Left kidney (tissue), 8 donors: ENCODE measurements at places on chromosomes 5 and 9.
A peak's percentile ranks its signal among the peaks of the same experiment; 100 is the strongest.

DNA sequence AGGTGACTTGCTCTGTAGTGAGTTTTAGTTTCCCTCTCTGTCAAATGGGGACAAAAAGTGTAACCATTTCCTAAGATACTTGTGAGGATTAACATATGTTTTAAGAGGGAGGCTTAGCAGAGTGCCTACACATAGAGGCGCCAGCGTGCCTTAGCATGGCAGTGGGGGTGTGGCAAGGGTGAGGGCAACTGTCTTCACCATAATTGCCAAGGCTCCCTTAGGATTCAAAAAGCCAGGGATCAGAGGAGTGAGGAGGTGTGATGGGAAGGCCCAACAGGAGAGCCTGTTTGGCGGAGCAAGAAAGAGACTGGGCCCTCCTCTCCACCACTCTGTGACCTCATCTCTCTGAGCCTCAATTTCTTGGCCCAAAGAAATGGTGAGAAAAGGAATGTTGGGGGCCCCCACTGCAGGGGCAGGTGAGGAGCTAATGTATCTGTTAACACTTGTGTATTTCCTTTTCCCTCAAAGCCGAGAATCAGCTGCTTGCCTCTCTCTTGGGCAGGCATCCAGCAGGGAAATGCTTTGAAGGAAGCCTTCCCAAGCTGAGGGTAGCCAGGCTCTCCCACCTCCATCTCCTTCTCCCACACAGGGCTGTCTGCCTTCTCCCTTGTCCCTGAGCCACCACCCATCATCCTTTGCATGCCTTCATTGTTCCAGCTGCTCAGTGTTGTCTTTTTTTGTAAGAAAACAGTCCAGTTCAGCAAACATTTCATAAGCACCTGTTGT is 76.0 kb downstream of the DAB2IP start:
- DNase-seq, result no peak

- no peak for DNase-seq
These were observed 31.7 kb downstream of the GPR21 start for GRCh38 chr9:123065196-123065595.

DNA sequence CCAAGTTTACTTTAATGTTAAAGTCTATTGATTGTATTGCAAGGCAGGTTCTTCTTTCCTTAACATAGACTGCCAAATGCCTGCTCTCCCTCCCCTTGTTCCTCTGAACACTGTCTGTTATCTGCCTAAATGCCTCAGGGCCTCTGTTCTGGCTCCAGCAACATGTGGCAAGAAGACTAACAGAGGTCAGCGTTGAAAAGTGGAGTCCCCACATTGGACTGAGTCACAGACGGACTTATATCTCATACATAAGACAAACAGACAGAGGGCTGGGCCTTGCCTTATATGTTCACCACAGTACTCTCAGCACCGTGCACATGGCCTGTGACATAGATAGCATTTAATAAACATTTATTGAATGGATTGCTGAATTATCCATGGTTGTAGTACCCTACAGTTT is 91.4 kb downstream of the TSSK1B start:
- DNase-seq, result no peak

- no peak for DNase-seq
These were observed 22.0 kb upstream of the ANKRD34B start for GRCh38 chr5:80592105-80592504.

DNA sequence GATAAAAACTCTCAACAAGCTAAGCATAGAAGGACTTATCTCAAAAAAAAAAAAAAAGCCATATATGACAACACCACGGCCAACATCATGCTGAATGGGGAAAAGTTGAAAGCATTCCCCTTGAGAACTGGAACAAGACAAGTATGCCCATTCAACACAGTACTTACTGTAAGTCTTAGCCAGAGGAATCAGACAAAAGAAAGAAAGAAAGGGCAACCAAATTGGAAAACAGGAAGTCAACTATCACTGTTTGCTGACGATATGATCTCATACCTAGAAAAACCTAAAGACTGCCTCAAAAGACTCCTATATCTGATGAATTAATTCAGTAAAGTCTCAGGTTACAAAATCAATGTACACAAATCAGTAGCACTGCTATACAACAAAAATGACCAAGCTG is 24.6 kb upstream of the PTGER4 start:
- DNase-seq, result no peak

DNA sequence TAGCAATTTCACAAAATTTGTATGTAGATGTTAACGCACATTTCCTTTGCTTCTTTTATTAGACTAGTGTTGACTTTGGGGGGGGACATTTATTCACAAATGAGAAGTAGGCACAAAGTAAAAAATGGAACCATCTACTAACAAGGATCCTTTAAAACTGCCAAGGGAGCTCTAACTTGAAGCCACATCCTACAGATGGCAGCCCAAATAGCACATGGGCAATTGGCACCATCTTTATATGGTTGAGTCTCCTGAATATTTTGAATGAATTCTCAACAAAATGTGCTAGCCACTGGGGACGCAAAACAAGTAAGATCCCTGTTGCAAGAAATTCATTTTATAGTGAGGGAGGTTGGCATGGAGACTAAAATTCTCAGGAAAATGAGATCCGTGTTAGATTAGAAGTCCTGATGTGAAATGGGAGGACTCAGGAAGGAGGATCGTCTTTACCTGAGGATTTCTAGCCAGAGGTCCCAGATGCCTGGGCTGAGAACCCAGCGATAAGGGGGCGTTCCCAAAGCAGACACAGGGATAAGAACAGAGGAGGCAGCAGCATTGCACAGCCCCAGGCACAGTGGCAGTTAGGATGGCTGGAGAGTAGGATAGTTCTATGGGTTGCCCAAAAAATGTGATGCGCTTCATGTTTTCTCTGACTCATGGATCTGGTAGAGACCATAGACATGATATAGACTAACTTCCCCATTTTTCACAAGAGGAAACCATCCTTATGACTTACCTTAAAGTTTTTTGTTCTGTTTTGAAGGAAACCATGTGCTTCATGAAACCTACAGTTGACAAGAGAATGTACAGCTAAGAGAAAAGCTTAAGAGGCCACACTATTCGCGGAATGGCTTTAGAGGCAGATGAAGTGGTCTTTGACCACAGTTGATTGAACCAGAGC is 37.4 kb downstream of the C9orf152 start:
- no peak for DNase-seq

DNA sequence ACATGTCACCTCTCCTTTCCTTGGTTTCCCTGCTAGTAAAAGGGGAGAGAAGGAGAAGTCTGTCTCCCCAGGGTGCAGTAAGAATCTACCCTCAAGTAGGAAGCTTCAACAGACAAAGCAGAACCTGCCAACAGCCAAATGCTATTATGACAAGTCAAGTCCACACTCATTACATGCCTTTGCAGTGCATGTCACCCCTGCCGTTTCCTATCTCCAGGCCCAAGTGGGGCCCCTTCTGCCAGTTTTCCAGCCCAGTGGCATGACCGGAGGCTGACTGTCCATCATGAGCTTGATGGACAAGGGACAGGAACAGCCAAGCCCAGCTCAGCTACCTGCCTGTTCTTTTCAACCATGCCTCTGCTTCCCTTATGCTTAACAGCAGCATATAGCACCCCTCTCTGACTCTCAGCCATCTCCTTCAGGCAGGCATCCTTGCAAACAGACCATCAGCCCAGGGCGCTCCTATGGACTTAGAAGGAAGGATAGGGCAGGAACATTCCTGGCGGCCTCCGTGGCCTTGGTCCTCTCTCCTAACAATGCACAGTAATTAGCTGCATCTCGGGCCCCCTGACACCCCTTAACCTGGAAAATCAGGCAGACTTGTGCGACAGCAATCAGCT is 107.2 kb upstream of the RAD23B start:
- DNase-seq, result no peak

- no peak for DNase-seq
These were observed 581.4 kb upstream of the PTPRD start for GRCh38 chr9:11194246-11194645.

- no peak for DNase-seq
These were observed 110.7 kb downstream of the FEM1C start for GRCh38 chr5:115433918-115434317.

DNA sequence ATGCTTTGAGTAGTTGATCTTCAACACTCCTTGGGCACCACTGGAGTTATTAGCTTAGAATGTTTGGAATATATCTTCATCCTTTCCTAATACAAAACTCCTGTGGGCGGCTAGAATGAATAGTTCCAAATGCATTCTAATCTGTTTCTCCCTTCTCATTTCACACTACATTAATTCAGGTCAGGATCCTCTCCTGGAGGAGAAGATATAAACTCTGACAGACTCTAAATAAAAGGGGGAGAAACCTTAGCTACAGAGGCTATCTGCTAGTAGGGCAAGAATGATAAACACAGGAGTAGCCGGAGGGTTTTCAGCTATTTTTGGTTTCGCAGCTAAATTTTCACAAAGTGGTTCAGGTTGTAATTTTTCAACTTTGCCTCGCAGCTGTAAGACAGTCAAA is 45.2 kb upstream of the FAM240B start:
- DNase-seq, result peak; percentile 65
